ENCODE measurements at places on chromosomes 13 and 19.

DNA sequence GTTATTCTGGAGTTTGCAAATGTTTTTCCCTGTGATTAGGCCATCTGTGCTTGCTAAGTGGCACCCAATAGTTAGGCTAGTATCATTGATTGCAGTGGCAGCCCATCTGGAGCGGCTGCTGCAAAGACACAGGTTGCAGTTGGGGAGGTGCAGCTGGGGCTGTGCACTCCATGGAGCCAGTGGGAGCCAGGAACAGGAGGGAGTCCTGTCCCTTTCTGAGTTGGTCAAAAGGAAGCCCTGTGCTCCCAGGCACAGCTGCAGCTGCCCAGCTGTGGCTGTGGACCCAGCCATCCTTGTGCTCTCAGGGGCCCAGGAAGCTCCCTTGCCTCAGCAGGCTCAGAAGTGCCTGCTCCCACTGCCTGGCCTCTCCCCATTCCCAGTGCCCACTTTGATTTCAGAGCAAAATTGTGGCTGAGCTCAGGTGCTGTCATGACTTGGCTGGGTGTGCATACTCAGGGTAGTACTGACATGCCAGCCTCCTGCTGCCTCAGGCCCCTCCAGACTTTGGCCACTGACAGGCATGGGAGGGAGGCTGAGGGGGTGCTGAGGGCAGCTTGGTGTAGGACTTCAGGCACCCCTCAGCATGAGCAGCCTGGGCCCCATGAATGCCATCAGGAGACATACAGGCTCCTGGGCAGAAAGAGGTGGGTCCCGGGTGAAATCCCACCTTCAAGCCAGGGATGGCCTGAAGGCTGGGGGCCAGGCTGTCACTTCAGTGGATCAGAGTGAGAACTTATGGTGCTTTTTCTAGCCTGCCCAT is 270.6 kb downstream of the PCDH20 start:
- no peak for DNase-seq

DNA sequence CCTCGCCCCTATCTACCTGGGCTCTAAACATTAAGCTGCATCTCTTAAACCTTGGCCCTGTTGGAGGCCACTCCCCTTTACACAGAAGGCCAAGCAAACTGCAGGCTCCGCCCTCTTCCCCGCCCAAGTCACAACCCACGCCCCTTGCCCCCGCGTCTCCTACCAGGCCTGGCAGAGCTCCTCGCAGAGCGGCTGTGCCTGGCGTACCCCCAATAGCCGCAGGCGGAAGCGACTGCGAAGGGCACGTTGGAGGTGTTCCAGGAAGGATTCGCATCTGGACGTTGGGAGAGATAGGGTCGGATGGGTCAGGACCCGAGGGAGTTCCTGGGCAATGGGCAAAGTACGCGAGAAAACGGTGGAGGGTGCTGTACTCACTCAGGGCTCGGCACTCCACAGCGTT is 5.9 kb downstream of the RTBDN start:
- peak; percentile 73 for DNase-seq

- DNase-seq = no peak
Observed at GRCh38 chr19:45171211-45171623, 6.8 kb downstream of the TRAPPC6A start.

- no peak for DNase-seq
Observed at GRCh38 chr13:114173272-114173671, 5.8 kb upstream of the CFAP97D2 start.

GRCh38 chr19:14565298-14565679 is 6.6 kb downstream of the NDUFB7 start:
- no peak for DNase-seq

DNA sequence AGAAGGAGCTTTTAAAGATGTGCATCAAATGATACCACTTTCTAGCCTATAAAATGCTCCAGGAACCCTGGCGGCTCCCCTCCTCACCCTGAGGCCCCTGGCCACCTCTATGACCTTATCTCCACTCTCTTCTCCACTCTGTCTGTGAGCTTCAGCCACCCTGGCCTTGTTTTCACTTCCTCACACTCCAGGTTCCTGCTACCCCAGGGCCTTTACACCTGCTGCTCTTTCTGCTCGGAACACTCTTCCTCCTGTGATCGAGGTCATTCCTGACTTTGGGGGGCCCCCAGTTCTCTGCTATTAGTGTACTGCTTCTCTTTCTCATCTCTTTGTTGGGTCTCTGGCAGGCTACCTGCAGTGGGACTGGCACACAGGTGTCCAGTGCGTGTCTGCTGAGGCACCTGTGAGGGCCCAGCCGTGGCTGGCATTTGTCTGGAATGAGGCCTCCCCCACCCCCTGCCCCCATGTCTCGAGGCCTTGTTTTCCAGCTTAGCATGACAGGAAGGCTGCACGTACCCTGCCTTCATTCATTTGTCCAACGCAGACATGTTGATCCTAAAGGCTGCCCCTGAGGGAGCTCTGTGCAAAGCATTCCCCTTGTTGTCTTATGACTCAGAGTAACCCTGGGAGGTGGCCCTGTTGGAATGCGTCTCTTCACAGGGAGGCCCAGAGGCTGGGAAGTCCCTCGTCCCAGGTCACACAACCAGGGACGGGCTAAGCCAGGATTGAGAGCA is 2.3 kb downstream of the DDA1 start:
- no peak for DNase-seq

- DNase-seq = no peak
Observed at GRCh38 chr19:38034492-38034860, 127.5 kb downstream of the SIPA1L3 start.

DNA sequence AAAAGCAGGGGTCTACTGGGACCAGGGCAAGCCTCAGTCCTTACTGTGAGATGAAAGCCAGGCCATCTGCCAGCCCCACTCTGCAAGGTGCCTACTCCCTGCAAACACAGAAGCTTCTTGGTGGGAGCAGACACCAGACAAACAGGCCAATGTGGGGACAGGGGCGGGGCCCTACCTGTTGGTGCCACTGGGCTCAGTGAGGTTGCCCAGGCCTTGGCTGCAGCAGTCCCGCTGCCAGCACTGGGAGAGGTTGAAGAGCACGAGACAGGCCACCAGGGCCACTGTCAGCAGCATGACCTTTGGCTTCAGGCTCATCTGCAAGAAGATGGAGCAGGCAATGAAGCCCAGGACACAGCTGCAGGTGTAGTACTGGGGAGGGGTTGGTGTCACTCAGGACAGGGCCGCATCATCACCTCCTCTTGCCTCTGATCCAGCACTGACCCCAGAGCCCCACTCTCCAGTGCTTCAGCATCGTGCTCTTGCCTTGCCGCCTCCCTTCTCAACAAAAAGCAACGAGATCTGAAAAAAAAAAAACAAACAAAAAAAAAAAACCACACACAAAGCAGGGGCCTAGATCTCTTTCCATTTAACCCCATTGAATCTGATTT is 72.6 kb downstream of the NBEA start:
- DNase-seq = no peak

DNA sequence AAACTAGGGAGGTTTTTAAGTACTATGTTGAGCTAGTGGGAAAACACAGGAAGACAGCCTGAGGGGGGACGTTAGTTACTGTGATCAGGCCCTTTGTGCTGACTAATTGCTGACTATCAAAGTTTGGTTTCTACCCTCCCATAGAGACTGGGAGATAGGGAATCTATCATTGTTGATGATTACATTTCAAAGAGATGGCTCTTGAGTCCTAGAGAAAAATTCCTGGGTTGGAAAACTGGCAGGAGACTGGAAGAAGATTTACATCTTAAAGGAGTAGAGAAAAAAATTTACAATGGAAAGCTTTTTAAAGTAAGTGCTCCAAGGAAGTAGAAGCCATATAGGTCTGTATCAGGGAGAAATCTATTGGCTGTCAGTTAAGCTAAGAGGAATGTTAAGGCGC is 522.0 kb upstream of the KLHL1 start:
- no peak for DNase-seq

GRCh38 chr13:75704194-75704926 is 68.2 kb downstream of the LMO7 start:
- peak; percentile 40 for DNase-seq
